Chondrocyte (in vitro differentiated cells): ENCODE measurements at places on chromosomes 3 and 15. TPM values are rescaled to one million over a fixed set of nuclear protein-coding genes. Genes with fewer than 3 reads are reported as not detected.
A peak's percentile ranks its signal among the peaks of the same experiment; 100 is the strongest.

AADAC gene
- total RNA-seq: not detected in 3 replicates

ITIH3 gene
- 3.5 to 17.8 TPM (median 16.9 TPM) in 3 replicates for total RNA-seq

PPP1R14D gene
- not detected in 3 replicates for total RNA-seq

TIPIN gene
- total RNA-seq: 6.3 to 11.9 TPM (median 8.2 TPM) in 3 replicates

- no peak for DNase-seq
Observed at GRCh38 chr3:43178891-43179366, 73.0 kb upstream of the POMGNT2 start.

- peak; percentile 100 for DNase-seq
Observed at GRCh38 chr15:42575188-42576039, at the start of gene STARD9. TSS of gene STARD9 (plus strand) at chr15:42575606. CDS start at chr15:42575716, 110 bp downstream.

DNA sequence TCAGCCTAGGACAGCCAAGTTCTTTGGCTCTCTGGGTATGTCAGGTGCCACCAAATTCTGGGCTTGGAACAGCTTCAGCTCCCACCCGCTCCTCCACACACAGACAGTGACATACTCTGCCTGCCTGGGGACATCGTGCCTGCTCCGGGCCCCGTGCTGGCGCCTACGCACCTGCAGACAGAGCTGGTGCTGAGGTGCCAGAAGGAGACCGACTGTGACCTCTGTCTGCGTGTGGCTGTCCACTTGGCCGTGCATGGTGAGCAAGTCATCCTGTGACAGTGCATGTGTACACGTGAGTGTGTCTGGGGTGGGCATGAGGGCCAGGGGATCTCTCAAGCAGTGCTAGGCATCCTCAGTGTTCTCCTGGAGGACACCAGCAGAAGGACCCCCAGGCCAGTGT is 922 bp downstream of the IL17RC start:
- peak; percentile 79 for DNase-seq

DNA sequence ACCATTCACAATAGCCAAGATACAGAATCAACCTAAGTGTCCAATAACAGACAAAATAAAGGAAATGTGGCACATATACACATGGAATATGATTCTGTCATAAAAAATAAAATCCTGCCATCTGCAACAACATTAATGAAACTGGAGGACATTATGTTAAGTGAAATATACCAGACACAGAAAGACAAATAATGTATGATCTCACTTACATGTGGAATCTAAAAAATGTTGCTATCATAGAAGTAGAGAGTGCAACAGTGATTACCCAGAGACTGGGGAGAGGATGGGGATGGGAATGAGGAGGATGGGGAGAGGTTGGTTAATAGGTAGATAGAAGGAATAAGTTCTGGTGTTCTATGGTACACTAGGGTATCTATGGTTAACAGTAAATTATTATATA is 28.7 kb downstream of the MRPL3 start:
- DNase-seq: no peak

GRCh38 chr3:130851277-130851676 is 42.6 kb upstream of the ATP2C1 start:
- no peak for DNase-seq

DNA sequence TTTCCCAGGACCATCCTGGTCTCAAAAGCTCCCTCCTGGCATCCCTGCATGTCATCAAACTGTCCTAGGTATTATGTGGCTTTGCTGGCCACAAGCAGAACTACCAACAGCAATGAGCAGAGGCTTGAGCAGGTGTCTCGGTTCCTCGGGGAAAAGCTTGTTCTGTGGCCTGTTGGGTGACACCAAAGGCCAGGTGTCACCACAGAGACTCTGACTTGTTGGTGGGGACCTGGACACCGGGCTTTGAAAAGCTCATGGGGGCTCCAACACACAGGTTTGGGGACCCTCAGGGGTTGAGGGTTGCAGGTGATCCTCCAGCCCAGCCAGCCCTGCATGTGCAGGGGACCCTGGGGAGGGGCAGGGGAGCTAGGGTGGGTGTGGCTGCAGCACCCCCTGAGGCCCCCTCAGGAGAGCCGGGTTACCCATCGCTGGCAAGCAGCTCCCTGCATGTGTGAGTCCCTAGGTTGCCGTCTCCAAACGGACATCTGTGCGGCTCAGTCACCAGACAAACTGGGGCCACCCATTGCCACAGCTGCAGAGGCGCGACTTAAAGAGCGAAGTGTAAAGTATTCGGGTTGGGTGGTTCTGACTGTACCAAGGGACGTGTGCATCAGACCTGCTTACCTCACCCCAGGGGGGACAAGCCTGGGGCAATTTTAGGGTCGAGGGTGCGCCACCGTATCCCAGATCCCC is 140.1 kb downstream of the CHSY1 start:
- DNase-seq: no peak

- DNase-seq: no peak
Observed at GRCh38 chr3:17505856-17506255, 236.6 kb downstream of the TBC1D5 start.

GRCh38 chr3:32456429-32457130 is 46.1 kb downstream of the CMTM6 start:
- no peak for DNase-seq

DNA sequence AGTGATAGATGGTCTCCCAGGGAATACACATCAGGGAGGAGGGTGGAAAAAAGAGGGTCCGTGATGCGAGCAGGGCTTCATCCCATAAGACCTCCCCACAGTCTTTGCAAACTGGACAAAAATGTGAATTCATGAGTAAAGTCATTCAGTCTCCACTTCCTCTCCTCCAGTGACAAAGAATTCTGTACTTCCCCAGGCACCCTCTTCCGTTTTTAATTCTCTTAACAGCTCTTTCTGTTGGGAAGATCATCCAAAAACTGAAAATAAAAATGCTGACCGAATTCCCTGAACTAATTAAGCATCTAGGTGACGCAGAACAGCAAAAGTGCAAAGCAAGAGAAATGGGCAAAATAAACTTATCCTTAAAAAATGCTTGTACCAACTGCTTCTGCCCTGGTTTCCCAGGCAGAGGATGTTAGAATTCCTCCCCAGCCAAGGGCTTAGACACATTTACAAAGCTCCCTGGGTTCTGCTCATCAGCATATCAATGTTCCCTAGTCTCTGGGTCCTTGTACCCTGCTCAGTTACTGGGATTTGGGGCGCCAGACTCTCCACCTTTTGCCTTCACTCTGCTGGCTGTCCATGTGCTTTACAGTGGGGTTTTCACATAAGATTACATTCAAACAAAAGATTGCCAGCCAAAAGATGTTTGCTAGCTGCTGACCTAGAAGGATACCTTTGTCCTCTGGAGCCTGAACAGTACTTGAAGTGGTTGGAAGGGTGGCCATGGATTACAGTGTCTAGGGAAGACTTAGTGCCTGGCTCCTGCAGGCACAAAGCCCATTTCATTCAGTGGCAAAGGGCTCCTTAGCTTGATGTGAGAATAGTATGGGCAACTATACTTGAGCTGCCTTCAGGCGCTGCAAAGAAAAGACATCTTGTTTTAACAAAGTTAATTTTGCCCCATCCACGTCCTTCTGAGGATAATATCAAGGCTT is 69.4 kb downstream of the ARNT2 start:
- DNase-seq: no peak

GRCh38 chr3:183833516-183833915 is 8.1 kb upstream of the MAP6D1 start:
- no peak for DNase-seq

GRCh38 chr3:157069846-157070677 is 89.9 kb downstream of the CCNL1 start:
- no peak for DNase-seq

DNA sequence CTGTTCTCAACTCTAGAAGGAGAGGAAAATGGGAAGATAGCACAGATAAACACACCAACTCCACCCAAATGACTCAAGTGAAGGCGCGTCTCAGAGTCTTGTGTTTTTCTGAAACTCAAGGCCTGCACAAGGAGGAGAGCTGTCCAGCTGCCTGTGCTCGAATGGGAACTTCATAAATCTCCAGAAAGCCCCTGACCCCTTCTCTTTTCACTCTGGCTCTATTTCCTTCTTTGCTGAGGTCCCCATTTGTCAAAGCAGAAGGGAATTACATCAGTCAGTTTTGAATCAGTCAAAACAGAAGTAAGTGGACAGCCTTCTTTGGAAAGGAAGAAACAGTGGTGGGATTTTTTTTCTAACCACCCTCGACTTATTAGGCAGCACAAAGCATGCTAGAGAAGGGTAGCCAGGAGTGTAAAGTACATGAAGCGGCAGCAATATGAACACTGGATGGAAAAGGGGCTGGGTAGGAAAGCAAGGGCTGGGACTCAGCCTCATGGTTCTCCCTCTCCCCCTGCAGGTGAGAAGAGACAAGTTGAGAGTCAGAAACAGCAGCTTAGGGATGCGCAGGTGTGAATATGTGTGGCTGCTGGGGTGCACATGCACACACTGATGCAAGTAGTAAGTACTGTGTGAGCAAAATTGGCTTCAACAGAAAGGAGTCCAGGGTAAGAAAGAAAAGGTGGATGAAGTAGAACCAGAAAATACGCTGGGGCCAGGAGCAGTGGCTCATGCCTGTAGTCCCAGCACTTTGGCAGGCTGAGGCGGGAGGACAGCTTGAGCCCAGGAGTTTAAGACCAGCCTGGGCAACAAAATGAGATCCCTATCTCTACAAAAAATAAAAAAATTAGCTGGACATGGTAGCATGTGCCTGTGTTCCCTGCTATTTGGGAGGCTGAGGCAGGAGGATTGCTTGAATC is 36.6 kb upstream of the MAGEF1 start:
- peak; percentile 12 for DNase-seq

GRCh38 chr15:62909257-62909656 is 133.3 kb upstream of the TPM1 start:
- DNase-seq: no peak

DNA sequence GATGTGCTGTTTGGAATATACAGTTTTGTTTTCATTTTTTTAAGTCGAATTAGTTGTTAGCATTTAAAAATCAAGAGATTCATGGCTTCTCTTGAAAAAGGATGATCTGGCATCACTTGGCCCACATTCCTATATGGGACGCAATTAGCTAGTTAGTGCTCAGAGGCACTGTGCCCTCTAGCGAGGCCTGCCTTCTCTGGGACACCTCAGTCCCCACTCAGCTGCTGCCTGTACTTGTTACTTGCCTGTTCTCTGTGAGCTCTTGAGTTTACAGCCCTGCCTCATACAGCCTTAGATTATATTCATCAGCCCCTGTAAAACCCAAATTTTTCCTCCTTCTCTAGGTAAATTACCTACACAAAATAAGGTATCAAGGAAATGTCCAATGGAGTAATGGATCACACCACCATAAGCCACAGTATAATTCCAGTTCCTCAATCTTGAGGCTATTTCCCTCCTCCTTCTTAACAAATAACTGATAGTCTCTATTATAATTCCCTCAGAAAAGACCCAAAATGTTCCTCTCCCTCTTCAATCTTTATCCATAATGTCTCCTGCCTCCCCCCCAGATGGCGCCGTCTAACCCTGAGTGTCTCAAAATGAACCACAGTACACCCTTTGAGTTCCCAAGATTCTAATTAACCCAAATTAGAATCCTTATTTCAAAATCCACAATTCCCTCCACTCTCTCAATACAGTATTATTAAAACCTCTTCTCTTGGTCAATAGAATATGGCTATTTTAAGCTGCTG is 2.7 kb downstream of the ZMAT3 start:
- no peak for DNase-seq

- DNase-seq: no peak
Observed at GRCh38 chr3:187992609-187993008, 161.3 kb upstream of the LPP start.

DNA sequence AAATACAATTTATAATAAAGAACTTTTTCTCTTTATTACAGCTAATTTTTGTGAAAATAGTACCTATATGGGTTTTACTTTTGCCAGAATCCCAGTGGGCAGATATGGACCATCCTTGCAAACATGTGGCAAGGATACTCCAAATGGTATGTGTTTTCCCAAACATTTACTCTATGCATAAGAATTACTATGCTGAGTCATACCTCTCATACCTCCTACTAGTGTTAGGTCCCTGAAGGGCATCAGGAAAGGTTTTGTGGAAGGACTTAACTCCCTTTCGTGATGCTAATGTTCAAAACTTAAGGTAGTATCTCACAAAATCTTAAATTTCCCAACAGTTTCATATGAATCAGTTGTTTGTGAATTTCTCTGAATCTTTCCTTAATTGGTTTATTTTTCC is 21.3 kb downstream of the ADGRG7 start:
- no peak for DNase-seq

DNA sequence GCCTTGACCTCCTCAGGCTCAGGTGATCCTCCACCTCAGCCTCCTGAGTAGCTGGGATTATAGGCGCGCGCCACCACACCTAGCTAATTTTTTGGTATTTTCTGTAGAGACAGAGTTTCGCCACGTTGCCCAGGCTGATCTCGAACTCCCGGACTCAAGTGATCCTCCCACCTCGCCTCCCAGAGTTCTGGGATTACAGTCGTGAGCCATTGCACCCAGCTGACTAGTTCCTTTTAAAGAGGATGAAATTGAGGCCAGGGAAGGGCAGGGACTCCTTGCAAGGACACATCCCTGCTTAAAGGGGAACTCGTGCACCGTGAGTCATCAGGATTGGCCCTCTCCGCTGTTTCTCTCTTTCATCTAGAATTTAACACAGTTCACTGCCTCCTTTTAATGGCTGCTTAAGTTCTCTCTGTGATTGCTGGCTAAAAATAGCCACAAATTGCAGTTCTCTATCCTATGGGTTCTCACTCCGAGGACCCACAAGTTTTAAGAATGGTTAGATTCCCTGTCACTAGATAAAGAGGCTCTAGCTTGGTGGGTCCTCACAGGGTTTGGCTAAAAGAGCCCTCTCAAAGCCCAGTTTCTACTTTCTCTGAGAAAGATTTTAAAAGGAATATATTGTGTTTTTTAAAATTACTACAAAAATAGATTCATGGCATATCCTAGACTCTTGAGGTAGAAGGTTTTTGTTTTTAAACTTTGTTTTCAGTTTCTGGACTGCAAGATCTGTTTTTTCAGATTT is 1.4 kb downstream of the CRTAP start:
- no peak for DNase-seq

DNA sequence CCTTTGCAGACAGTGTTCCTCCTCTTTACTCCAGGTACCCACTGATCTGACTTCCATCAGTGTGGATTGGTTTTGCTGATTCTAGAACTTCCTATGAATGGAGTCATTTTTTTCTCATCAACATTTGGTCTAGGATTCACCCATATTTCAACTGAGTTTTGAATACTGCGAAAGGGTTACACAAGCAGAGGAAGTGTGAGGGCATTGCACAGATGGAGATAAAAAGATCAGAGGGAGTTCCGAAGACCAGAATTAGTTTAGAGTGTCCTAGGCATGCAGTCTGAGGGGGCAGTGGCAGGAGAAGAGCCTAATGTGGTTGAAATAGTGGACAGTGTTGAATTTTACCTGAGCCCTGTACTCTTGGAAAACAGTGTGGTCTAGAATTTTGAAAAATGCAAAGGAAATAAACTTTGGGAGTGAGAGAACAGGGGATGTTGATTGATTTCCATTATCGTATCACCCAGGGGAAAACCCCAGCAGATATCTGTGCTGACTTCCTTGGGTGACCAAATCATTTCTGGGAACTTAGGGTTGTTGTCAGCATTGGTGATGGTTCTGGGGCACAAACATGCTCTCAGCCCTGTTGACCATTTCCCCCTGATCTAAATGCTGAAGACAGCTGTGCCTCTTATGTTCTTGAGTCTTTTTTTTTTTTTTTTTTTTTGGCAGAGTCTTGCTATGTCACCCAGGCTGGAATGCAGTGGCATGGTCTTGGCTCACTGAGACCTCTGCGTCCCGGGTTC is 327.4 kb upstream of the LRRFIP2 start:
- no peak for DNase-seq
